Activated T-cell treated with anti-CD3 and anti-CD28 coated beads, Interleukin-2, amount 50 U/mL, for 4 hours (primary cell): ENCODE measurements at places on chromosomes 2 and 18. TPM values are rescaled to one million over a fixed set of nuclear protein-coding genes. Genes with fewer than 3 reads are reported as not detected.

The NTSR2 gene
- not detected for total RNA-seq

The POMC gene
- 5.6 TPM for total RNA-seq

The ARMC9 gene
- 5.9 TPM for total RNA-seq

The MOB1A gene
- total RNA-seq, result 171 TPM

The M1AP gene
- total RNA-seq, result not detected
